Common myeloid progenitor, CD34-positive (primary cell): ENCODE measurements at places on chromosomes 16 and 17.

- no peaks in the 10 kb centered on the region for H3K4me1 ChIP-seq
- DNase-seq = no peak
- H3K36me3 ChIP-seq = peaks cover 17% of the 10 kb centered on the region
- H3K4me3 ChIP-seq = no peak overlapping the region
Measured at GRCh38 chr17:20304961-20305360, 162.4 kb downstream of the LGALS9B start.

- H3K27ac ChIP-seq = no peak overlapping the region
- H3K36me3 ChIP-seq = peaks cover 34% of the 10 kb centered on the region
- H3K4me1 ChIP-seq = peaks cover 32% of the 10 kb centered on the region
- H3K27me3 ChIP-seq = peaks cover 27% of the 10 kb centered on the region
Measured at GRCh38 chr17:79788989-79789942, 7.6 kb downstream of the CBX8 start.

DNA sequence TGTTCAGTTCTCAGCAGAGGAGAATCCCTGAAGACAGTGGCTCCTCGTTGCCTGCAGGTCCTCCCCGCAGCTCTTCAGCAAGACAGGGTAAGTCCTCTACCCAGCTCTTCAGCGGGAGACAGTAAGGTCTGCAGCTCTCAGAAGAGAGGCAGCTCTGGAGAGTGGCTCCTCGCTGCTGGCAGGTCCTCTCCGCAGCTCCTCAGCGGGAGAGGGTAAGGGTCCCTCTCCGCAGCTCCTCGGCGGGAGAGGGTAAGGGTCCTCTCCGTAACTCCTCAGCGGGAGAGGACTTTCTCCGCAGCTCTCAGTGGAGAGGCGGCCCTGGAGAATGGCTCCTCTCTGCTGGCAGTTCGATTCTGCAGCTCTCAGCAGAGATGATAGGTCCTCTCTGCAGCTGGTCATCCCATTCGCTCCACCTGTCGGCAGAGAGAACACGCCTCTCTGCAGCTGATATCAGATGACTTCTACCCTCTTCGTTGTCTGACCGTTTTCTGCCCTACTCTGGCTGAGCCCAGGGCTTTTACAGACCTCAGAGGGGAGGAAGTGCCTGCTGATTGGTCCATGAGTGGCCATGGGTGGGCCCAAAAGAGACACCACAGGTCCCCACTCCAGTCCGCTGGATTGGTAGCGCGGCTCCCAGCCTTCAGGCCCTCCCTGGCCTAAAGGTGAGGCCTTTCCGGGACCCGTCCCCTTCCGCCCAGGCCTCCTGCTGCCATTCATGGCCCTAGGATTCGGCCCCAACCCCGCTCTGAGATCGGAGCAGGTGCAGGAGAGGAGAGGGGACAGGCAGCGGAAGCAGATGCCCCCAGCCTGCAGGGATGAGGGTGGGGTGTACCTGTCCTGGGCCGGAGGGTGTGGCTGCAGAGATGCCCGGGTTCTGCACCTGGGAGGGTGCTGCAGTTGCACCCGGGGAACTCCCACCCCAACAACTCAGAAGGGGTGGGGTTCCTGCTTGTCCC lies 11.9 kb upstream of the SHCBP1 start:
- peaks cover 6% of the 10 kb centered on the region for H3K4me1 ChIP-seq
- H3K27me3 ChIP-seq = no peaks in the 10 kb centered on the region
- no peaks in the 10 kb centered on the region for H3K36me3 ChIP-seq
- no peak overlapping the region for H3K27ac ChIP-seq

- no peak for DNase-seq
- H3K27me3 ChIP-seq = peaks cover 7% of the 10 kb centered on the region
- H3K4me3 ChIP-seq = no peak overlapping the region
- no peaks in the 10 kb centered on the region for H3K36me3 ChIP-seq
Measured at GRCh38 chr17:73797594-73798110, 153.4 kb upstream of the SDK2 start.

GRCh38 chr16:85471469-85472431 lies 141.4 kb upstream of the GSE1 start:
- H3K4me3 ChIP-seq = no peak overlapping the region
- H3K4me1 ChIP-seq = peaks cover 2% of the 10 kb centered on the region
- no peaks in the 10 kb centered on the region for H3K36me3 ChIP-seq
- H3K27ac ChIP-seq = no peak overlapping the region

- peaks cover 53% of the 10 kb centered on the region for H3K36me3 ChIP-seq
- DNase-seq = no peak
- H3K4me1 ChIP-seq = no peaks in the 10 kb centered on the region
- H3K27me3 ChIP-seq = no peaks in the 10 kb centered on the region
- no peak overlapping the region for H3K4me3 ChIP-seq
Measured at GRCh38 chr17:32161506-32162365, 19.4 kb downstream of the RHOT1 start.

DNA sequence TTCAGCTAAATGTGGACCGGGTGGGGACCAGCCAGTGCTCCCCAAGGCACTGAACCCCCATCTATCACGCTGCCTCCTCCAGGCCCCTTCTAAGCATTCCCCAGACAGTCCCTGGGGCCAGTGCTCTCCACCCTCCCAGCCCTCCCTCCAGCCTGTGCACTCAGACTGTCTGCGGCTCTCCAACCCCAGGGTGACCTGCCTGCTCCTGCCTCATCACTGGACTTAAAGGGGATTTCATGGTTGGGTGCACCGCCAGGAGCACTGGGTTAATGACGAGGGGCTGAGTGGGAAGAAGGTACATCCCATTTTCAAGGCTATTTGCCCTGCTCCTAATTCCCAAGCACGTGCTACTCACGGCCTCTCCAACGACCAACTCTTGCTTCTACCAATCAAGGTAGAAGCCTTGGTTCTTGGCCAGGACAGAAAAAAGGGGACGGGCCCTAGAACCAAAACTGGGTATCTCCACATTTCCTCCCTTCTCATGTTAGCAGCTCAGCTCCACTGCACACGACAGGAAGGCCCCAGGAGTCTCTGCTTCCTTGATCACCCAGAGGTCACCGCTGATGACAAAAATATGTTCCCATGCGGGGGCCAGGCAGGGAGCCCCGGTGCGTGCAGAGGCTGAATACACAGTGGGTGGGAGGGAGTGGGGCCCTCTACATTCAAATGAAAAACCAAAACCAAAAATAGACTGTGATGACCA lies 3.5 kb upstream of the ABR start:
- no peak overlapping the region for H3K27ac ChIP-seq
- DNase-seq = peak; percentile 61
- H3K4me3 ChIP-seq = no peak overlapping the region
- H3K27me3 ChIP-seq = no peaks in the 10 kb centered on the region
- peaks cover 70% of the 10 kb centered on the region for H3K4me1 ChIP-seq

DNA sequence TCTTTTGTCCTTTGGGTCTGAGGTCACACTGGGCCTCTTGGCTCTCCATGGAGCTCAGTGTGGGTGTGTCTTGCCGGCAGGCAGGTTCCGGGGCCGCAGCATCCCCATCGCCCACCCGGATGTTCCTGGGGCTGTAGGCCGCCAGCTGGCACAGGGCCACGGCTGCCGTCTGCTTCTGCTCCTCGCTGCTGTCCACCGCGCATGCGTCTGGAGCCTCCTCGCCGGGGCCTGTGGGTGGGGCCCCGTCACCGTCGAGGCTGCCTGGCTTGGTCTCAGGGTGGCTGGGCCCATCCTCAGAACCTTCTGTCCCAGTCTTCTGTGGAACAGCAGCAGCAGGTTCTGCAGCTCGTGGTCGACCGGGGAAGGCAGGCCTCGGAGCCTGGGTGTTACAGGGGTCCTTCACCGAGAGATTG lies 9.6 kb downstream of the ZNF750 start:
- peaks cover 6% of the 10 kb centered on the region for H3K36me3 ChIP-seq
- no peak for DNase-seq
- no peak overlapping the region for H3K4me3 ChIP-seq
- no peak overlapping the region for H3K27ac ChIP-seq
- H3K4me1 ChIP-seq = no peaks in the 10 kb centered on the region

DNA sequence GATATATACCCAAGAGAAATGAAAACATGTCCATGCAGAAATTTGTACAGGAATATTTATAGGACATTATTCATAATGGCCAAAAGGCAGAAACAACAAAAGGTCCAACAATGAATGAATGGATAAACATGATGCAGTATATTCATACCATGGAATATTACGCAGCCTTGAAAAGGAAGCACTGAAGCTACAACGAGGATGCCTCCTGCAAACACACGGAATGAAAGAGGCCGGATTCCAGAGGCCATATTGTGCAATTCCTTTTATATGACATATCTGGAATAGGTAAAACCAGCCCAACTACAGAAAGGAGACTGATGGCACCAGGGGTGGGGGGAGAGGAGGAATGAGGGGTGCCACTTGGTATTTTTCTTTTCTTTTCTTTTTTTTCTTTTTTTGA lies 14.5 kb upstream of the CHMP6 start:
- no peaks in the 10 kb centered on the region for H3K27me3 ChIP-seq
- no peaks in the 10 kb centered on the region for H3K36me3 ChIP-seq
- DNase-seq = no peak

DNA sequence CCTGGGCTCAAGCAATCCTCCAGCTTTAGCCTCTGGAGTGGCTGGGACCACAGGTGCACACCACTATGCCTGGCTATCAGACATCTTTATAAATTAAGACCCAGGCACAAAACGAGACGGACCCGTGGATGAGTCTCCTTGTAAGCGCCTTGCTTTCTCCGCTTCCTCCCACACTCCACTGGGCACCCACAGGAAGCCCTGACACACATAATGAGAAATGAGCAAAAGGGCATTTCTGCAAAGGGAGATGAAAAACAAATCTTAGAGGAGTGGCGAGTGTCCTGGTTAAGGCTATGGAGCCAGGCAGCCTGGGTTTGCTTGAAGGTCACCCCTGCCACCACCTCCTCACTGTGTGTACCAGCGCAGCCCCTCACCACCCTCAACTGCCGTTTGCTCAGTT lies 56.3 kb downstream of the XYLT1 start:
- no peak overlapping the region for H3K4me3 ChIP-seq
- H3K27me3 ChIP-seq = no peaks in the 10 kb centered on the region
- peaks cover 35% of the 10 kb centered on the region for H3K4me1 ChIP-seq
- peak; percentile 14 for DNase-seq
- peak overlapping the region; percentile 28 for H3K27ac ChIP-seq

- no peak overlapping the region for H3K27ac ChIP-seq
- no peaks in the 10 kb centered on the region for H3K4me1 ChIP-seq
- no peak for DNase-seq
- H3K4me3 ChIP-seq = no peak overlapping the region
- no peaks in the 10 kb centered on the region for H3K27me3 ChIP-seq
Measured at GRCh38 chr16:72129976-72130656, 36.5 kb downstream of the DHX38 start.

- no peak overlapping the region for H3K27ac ChIP-seq
- peaks cover 37% of the 10 kb centered on the region for H3K4me1 ChIP-seq
- DNase-seq = no peak
- H3K36me3 ChIP-seq = no peaks in the 10 kb centered on the region
- peaks cover 7% of the 10 kb centered on the region for H3K27me3 ChIP-seq
- H3K4me3 ChIP-seq = no peak overlapping the region
Measured at GRCh38 chr17:83075270-83075880, 4.0 kb upstream of the METRNL start.

GRCh38 chr17:61000911-61001310 lies 323.3 kb downstream of the BCAS3 start:
- H3K4me1 ChIP-seq = no peaks in the 10 kb centered on the region
- H3K4me3 ChIP-seq = no peak overlapping the region
- H3K27me3 ChIP-seq = no peaks in the 10 kb centered on the region
- DNase-seq = no peak
- H3K36me3 ChIP-seq = no peaks in the 10 kb centered on the region
- H3K27ac ChIP-seq = no peak overlapping the region

- no peaks in the 10 kb centered on the region for H3K36me3 ChIP-seq
- H3K4me1 ChIP-seq = peaks cover 60% of the 10 kb centered on the region
- H3K27me3 ChIP-seq = peaks cover 20% of the 10 kb centered on the region
- H3K27ac ChIP-seq = no peak overlapping the region
Measured at GRCh38 chr17:29617125-29617480, 5.6 kb downstream of the CORO6 start.

DNA sequence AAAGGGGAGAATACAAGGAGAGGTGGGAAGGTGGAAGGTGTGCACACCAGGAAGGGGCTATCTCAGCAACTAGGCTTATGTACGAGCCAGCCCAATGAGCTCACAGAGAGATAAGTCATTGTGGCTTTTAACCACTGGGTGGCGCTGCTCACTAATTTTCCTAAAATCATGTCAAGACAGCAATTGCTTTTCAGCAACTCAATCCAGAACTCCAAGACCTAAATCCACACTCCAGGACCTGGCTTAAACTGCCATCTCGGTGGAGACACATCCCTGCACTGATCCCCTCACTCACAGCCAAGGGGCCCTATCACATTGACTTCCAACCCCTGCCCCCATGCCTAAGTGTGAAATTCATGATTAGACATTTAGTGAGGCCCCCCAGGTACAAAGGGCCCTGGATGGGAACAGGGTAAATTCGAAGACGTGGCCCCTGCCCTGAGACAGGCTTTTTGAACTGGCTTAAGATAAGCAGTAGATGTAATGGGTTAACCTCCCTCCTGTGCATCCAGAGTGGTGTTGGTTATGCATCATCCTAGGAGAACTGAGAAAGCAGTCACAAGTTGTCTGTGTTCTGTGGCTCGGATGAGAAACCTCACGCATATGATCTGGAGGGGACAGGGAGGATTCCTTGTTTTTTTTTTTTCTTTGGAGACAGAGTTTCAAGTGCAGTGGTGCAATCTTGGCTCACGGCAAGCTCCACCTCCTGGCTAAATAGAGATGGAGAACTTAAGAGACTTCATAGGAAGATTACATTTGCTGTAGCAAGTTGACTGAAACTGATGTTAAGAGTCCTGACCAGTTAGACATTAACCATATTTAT lies 11.5 kb downstream of the CCL16 start:
- H3K27ac ChIP-seq = no peak overlapping the region
- H3K4me3 ChIP-seq = no peak overlapping the region
- no peaks in the 10 kb centered on the region for H3K4me1 ChIP-seq
- DNase-seq = peak; percentile 78

DNA sequence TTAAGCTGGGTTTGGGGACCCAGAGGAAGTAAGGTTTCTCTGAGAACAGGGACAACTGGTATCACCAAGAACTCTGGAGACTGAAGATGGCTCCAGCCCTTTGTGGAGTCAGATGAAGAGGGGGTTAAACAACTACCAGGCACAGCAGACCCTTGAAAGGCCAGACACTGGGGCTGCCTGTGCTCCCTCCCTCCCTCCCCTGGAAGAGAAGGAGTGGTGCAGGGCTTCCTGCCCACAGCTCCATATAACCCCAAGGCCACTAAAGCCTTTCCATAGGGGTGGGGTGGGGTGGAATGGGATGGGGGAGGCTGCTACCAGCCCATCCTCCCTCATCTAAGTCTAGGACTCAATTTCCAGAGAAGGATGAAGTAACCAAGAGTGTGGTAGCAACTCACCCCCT lies 66.7 kb downstream of the CCDC182 start:
- H3K36me3 ChIP-seq = peaks cover 45% of the 10 kb centered on the region
- H3K4me3 ChIP-seq = no peak overlapping the region
- H3K27ac ChIP-seq = no peak overlapping the region
- DNase-seq = no peak
- H3K4me1 ChIP-seq = no peaks in the 10 kb centered on the region
- no peaks in the 10 kb centered on the region for H3K27me3 ChIP-seq

- no peak for DNase-seq
- H3K4me1 ChIP-seq = no peaks in the 10 kb centered on the region
- H3K27me3 ChIP-seq = no peaks in the 10 kb centered on the region
- H3K36me3 ChIP-seq = no peaks in the 10 kb centered on the region
- no peak overlapping the region for H3K27ac ChIP-seq
- no peak overlapping the region for H3K4me3 ChIP-seq
Measured at GRCh38 chr16:66020642-66021041, 345.8 kb upstream of the CDH5 start.
